ENCODE measurements at places on chromosomes 3 and 15. TPM values are rescaled to one million over a fixed set of nuclear protein-coding genes. Genes with fewer than 3 reads are reported as not detected.
A peak's percentile ranks its signal among the peaks of the same experiment; 100 is the strongest.

RPP25 gene
- total RNA-seq: 6.2 TPM

DNA sequence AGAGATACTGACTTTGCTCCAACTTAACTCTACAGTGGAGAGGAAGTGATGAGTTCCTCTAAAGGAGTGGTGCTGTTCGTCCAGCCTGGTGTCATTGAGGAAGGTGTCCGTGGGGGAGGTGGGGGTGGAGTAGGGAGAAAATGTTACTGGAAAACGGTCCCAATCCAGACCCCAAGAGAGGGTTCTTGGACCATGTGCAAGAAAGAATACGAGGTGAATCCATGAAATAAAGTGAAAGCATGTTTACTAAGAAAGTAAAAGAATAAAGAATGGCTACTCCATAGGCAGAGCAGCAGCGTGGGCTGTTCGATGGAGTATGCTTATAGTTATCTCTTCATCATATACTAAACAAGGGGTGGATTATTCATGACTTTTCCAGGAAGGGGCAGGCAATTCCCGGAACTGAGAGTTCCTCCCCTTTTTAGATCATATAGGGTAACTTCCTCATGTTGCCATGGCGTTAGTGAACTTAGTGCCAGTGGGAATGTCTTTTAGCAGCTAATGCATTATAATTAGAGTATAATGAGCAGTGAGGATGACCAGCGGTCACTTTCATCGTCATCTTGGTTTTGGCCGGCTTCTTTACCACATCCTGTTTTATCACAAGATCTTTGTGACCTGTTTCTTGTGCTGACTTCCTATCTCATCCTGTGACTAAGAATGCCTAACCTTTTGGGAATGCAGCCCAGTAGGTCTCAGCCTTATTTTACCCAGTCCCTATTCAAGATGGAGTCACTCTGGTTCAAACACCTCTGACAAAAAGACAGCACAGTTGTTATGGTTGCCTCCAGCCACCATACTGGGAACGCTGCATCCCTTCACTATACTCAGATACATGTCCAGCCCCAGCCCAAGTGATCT, 38.6 kb downstream of the CLEC3B start:
- peak; percentile 60 for ATAC-seq

SLC15A2 gene
- total RNA-seq: 7.1 TPM

- ATAC-seq: no peak
These were observed 166.4 kb downstream of the CADPS start for GRCh38 chr3:62708638-62709373.

TRANK1 gene
- total RNA-seq: 9.8 TPM

PARP15 gene
- total RNA-seq: 2.7 TPM

SYNM gene
- total RNA-seq: 1,155 TPM

- no peak for ATAC-seq
These were observed 84.5 kb downstream of the CACNA2D3 start for GRCh38 chr3:54206874-54207273.

HCN4 gene
- not detected for total RNA-seq
